Activated T-helper 1 cell treated with anti-CD3 and anti-CD28 coated beads, Interleukin-2, amount 50 U/mL, for 16 hours (primary cell): ENCODE measurements at places on chromosomes 1 and 21.

- no peak for DNase-seq
Observed at GRCh38 chr1:244254467-244254866, 197.2 kb downstream of the ADSS2 start.

DNA sequence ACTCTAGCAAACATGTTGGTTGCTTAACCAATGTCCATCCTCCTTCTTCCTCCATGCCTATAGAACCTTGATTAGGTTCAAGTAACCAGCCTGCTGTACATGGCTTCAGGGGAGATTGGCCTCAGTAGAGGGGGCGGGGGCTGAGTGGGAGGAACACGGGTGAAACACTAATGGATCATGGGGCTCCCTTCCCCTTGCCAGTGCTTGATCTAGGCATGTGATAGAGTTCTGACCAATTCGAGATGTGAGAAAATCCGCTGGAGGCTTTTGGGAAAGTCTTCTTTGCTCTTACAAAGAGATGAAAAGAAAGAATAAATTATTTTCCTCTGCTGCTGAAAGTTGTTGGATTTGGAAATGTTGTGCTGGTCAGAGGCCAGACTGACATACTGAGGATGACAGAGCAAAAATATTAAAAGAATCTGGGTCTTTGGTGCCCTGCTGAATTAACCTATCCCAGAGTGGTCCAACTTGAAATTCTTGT, 5.2 kb upstream of the OTUD7B start:
- no peak for DNase-seq

DNA sequence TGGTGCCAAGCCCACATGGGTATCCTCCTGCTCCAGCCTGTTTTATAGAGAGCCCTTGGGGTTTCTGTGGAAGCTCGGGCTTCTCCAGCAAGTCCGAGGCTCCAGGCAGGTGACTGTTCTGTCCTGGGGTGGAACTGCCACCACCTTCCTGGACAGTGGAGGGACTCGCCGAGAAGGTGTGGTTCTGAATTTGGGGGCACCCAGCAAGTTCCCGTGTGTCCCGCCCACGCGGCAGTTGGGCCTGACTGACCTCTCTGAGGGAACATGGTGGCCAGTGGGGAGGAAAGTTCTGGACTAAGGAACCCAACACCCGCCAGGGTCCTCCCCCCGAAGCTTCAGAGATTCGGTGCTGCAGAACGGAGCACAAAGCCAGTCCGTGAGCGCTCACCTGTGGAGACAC, 158.1 kb upstream of the C1orf174 start:
- DNase-seq = no peak

GRCh38 chr1:57348921-57349320, 74.9 kb downstream of the DAB1 start:
- DNase-seq = no peak

DNA sequence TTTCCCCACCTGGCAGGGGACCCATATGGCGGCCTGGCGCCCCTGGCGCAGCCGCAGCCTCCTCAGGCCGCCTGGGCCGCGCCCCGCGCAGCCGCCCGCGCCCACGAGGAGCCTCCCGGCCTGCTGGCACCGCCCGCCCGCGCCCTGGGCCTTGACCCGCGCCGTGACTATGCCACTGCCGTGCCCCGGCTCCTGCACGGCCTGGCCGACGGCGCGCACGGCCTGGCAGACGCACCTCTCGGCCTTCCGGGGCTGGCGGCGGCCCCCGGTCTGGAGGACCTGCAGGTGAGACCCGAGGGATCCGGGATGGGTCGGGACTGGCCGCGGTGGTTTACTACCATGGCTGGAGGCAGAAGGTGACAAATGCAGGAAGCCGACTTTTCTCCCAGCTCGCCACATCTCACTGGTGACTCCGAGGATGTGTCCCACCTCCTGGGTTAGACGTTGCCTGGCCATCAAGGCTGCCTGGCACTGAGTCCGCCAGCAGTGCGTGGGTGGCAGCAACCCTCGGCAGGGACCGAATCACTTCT, 1.1 kb downstream of the TFAP2E start:
- DNase-seq = no peak

GRCh38 chr1:237281481-237281880, 239.5 kb downstream of the RYR2 start:
- DNase-seq = no peak

DNA sequence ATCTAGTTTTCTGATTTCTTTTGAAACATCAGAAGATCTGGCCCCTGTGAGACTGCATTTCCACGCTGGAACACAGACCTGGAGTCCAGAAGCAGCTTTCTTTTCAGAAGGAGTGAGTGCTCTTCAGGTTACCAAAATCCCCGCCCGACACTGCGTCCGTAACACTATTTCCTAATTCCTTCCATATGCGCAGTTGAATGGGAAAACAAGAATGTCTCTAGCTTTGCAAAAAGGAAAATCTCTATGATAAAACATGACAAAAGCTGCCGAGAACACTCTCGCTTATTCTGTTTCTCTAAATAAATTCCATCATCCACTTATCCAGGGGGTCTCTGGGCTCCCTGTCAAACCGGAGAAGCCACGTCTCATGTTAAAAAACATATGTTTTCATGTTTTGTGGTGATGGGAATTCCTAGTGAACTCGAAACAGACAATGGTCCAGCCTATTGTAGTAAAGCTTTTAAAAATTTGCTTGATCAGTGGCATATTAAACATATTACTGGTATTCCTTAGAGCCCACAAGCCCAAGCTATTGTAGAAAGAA, 67.7 kb downstream of the PLD5 start:
- no peak for DNase-seq

DNA sequence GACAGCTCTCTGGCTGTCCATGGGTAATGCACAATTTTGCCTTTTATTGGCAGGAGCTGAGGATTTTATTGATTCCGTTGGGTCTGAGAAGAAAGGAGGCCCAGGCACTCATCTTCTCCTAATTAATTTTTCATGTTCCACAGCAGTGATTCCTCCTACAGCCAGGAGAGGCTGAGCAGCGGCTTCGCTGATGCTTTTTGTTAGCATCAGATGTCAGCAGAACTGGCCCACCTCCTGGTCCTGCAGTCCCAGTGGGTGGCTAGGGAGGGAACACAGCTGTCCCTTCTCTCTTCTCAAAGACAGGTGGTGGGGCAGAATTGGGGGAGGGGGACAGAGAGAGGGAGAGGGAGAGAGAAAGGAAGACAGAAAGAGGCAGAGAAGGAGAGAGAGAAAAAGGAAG, 5.7 kb downstream of the MT1HL1 start:
- no peak for DNase-seq

GRCh38 chr1:69523461-69523860, 44.3 kb upstream of the LRRC7 start:
- DNase-seq = no peak

DNA sequence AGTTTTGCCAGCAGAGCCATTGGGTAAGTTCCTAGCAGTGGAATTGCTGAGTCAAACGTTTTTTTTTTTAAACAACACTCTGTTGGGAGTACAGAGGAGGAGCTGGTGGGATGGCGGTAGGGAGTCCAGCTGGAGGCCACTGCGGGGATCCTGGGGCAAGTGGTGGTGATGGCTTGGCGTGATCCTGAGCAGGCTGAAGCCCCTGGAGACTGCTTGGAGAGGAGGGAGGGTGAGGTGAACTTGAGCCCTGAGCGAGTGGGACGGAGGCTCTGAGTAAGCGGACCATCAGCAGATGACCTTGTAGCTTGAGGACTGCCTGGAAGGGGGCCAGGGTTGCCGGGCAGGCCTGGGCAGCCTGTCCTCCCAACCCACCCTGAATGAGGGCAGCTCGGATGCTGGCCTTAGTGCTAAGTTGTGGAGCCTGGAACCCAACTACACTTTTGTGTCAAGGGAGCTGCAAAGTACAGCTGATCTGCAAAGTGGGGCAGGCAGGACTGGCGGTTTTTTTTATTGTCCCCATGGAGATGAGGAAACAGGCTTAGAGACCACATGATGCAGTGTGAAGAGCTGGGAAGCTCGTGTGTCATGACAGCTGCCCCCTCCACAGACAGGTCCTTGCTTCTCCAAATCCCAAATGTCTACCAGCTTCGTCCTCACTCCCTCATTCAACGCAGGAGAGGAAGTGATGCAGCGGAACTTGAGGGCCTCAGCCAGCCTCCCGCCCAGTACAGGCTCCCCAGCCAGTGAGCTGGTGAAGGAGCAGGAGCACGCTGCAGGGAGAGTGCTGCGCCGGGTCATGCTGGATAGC, 20.2 kb downstream of the MRPL37 start:
- no peak for DNase-seq

DNA sequence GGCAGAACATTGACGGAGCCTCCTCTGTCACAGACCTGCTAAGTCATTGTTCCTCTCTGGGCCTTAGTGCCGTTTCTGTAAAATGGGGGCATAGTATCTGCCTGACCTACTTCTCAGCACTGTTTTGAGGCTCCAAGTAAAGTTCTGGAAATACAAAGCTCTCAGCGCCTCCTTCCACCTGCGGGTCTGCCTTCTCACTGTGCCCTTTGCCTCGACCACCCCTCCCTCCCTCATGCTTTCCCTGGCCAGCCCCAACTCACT, 15.4 kb upstream of the WASF2 start:
- no peak for DNase-seq
